ENCODE measurements at places on chromosomes 1 and 21.

- peaks cover 16% of the 10 kb centered on the region for H3K27me3 ChIP-seq
- no peak for DNase-seq
- no peak overlapping the region for H3K27ac ChIP-seq
- H3K4me3 ChIP-seq, result no peak overlapping the region
- H3K36me3 ChIP-seq, result no peaks in the 10 kb centered on the region
- no peaks in the 10 kb centered on the region for H3K4me1 ChIP-seq
Measured at GRCh38 chr1:12760256-12760795, 13.2 kb upstream of the PRAMEF12 start.

GRCh38 chr1:219927956-219928790 lies at the start of gene SLC30A10:
TSS of gene SLC30A10 (minus strand) at chr1:219928557. CDS start at chr1:219928440, 117 bp downstream.
- no peak within 1 kb of the TSS for H3K27ac ChIP-seq
- H3K27me3 ChIP-seq, result peaks cover 52% of the 10 kb centered on the region

- no peaks in the 10 kb centered on the region for H3K4me1 ChIP-seq
- DNase-seq, result no peak
- peaks cover 3% of the 10 kb centered on the region for H3K27me3 ChIP-seq
- H3K4me3 ChIP-seq, result no peak overlapping the region
- H3K27ac ChIP-seq, result no peak overlapping the region
- H3K36me3 ChIP-seq, result no peaks in the 10 kb centered on the region
Measured at GRCh38 chr1:11704691-11705475, 13.4 kb downstream of the DRAXIN start.

DNA sequence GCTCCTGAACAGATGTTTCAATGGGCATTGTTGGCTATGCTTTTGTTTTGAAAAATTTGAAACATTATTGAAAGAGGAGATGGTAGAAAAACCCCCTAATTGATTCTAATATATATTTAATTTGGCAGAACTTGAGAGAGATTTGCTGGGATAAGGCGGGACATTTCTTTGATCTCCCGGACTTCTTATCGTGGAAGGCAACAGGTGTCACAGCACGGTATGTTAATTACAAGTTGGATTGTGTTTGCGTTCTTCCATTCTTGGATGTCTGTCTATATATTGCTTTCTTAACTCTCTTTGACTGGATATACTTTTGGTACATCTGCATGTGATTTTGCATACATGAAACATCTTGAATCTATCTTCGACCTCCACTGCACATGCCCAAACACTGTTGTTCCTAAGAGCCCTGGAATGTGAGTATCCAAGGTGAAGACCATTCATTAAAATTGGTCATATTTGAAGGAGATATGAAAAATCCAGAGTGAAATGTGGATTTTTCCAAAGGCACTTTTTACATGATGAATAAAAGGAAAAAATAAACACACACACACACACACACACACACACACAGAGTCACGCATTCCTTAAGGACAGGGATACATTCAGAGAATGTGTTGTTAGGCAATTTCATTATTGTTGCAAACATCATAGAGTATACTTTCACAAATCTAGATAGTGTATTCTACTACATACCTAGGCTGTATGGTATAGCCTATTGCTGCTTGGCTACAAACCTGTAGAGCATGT lies 81.9 kb downstream of the FGGY start:
- no peak for DNase-seq
- no peak overlapping the region for H3K27ac ChIP-seq
- peaks cover 35% of the 10 kb centered on the region for H3K36me3 ChIP-seq
- H3K4me1 ChIP-seq, result peaks cover 3% of the 10 kb centered on the region
- H3K27me3 ChIP-seq, result no peaks in the 10 kb centered on the region

DNA sequence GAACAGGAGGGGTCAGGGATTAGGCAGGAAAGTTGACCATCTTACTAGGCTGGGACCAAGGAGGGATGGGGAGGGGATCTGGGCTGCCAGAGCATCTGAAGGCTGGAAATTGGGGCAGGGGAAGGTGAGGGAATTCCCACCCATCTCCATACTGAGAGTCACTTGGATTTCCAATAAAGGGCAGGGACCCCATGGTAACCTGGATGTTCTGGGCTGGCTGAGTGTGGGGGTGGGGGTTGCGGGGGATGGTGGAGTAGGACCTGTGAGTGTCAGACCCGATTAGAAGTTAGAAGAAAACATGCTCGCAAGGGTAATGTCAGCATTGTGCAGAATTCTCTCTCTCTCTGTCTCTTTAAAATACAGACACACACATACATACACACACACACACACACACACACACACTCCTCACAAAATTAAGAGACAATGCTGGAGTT lies 40.0 kb upstream of the EPS15 start:
- H3K4me1 ChIP-seq, result peaks cover 2% of the 10 kb centered on the region
- H3K27ac ChIP-seq, result no peak overlapping the region
- H3K36me3 ChIP-seq, result no peaks in the 10 kb centered on the region
- no peak for DNase-seq
- no peak overlapping the region for H3K4me3 ChIP-seq

DNA sequence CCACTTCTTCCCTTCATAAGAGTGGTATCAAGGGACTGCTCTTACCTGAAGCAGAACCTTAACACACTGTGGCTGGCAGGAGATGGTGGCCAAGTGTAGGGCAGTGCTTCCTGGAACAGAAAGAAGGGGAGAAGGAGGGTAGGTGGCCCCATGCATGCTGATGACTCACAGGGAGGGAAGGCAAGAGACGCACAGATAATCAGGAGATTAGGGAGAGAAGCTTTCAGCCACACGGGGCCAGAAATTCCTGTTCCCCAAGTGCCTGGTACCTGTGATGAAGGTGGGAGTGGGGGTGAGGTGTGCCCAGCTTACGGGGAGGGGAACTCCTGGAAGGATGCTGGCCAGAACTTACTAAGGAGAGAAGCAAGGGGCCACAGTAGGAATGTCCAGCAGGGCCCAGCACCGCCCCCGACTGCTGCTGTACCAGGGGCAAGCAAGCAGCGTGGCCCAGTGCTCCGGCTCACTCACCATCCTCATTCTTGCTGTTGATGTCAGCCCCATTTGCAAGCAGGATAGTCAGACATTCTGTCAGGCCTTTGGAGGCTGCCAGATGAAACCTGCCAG lies 7.7 kb downstream of the ANKRD35 start:
- H3K36me3 ChIP-seq, result no peaks in the 10 kb centered on the region
- DNase-seq, result no peak
- no peak overlapping the region for H3K27ac ChIP-seq
- H3K4me3 ChIP-seq, result no peak overlapping the region
- H3K4me1 ChIP-seq, result peaks cover 2% of the 10 kb centered on the region

- H3K27me3 ChIP-seq, result no peaks in the 10 kb centered on the region
- H3K36me3 ChIP-seq, result peaks cover 14% of the 10 kb centered on the region
- H3K4me1 ChIP-seq, result no peaks in the 10 kb centered on the region
Measured at GRCh38 chr1:21725748-21726392, 56.7 kb upstream of the RAP1GAP start.

DNA sequence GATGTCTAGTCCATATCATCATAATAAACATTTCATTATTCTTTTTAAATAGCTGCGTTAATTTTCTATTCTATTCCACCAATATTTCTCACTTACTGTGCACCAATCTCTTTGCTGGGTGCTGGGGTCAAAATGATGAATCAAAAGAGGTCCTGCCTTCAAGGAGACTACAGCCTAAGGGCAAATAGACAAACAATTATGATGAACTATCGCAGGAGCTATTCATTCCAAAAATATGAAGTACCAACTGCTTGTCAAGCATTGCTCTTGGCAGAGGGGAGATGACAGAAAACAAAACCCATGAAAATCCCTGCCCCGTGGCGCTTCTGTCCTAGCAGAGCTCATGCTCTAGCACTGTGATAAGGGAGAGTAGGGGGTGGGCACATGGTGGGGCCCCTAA lies 28.8 kb upstream of the SLC26A9 start:
- no peak overlapping the region for H3K27ac ChIP-seq
- no peak for DNase-seq
- H3K4me3 ChIP-seq, result no peak overlapping the region

DNA sequence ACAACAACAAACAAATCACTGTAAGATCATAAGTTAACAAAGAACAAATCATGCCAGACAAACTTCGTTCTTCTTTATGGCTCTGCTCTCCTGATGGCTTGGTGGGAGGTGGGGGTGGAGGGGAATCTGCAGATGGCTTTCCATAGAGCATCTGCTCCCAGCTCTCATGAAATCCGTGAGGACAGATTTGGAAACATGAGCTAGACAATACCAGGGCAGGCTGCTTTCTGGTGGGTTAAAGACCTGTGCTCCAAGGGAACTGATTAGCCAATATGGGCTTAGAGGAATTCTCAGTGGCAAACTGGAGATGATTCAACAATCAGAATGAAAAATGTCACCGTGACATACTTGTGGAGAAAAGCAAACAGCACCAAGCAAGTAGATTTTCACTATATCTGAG lies 69.4 kb upstream of the TLR5 start:
- H3K27me3 ChIP-seq, result no peaks in the 10 kb centered on the region
- H3K4me1 ChIP-seq, result no peaks in the 10 kb centered on the region
- no peak for DNase-seq
- H3K4me3 ChIP-seq, result no peak overlapping the region
- no peak overlapping the region for H3K27ac ChIP-seq

DNA sequence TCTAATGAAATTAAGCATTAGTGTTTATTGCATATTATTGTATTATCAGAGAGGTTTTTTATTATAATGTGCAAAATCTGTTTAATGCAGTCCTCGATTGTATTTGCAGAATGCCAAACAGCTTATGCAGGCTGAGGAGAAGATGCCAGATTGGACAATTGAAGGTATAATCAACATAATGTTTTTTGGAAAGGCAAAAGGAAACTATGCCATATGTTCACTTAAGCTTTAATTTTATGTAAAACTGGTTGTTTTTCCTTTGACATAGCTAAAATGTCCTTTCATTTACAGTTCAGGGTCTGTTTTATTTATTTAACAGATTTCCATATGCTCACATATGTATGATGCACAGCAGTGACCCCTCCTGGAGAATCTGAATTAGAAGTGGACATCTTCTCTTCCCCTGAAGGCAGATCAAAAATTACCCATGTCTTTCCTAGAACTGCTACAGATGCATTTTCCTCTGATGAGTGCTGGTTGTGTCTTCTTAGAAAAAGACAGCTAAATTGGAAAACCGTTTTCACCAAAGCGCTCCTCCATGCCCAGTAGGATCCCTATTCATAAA lies 143.5 kb upstream of the USH2A start:
- no peak overlapping the region for H3K4me3 ChIP-seq
- H3K27me3 ChIP-seq, result no peaks in the 10 kb centered on the region
- H3K36me3 ChIP-seq, result no peaks in the 10 kb centered on the region
- DNase-seq, result no peak
- H3K27ac ChIP-seq, result no peak overlapping the region

GRCh38 chr1:218377143-218377660 lies 32.1 kb downstream of the TGFB2 start:
- peak overlapping the region; percentile 70 for H3K27ac ChIP-seq
- H3K4me3 ChIP-seq, result no peak overlapping the region
- peaks cover 22% of the 10 kb centered on the region for H3K4me1 ChIP-seq
- DNase-seq, result peak; percentile 75
- peaks cover 61% of the 10 kb centered on the region for H3K27me3 ChIP-seq

DNA sequence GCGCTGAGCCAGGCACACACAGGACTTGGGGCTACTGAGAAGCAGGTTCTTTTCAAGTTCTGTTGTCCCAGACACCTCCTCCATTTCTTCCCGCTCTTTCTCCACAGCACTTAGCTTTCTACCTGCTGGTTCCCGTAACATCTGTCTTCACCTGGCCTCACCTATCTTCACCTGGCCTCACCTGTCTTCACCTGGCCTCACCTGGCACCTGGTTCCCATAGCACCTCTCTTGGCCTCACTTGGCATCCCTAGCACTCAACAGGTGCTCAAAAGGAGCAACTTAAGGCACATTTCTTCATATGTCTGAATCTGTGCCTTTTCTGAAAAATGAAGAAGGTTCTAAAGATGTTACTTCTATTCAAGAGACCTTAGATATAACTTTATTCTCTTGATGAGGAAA lies 10.4 kb downstream of the KCNK1 start:
- DNase-seq, result no peak
- no peak overlapping the region for H3K27ac ChIP-seq
- H3K27me3 ChIP-seq, result peaks cover 11% of the 10 kb centered on the region
- H3K4me1 ChIP-seq, result no peaks in the 10 kb centered on the region
- no peaks in the 10 kb centered on the region for H3K36me3 ChIP-seq

DNA sequence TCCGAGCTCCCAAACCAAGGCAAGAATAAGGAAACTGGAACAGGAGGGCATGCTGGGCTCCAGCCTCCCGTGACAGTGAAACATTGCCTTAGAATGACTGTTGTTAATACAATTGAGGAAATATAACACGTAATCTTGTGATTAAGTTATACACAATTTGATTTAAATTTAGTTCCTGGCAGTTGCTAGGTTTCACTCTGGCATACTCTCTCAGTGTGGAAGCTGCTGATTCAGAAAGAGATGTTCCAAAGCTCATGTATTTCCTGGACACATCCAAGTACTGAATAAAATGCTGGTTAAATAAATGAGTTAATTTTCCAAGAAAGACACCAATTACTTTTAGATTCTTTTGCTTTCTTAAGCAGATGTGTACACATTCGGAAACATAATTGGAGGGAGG lies 176.1 kb downstream of the GRIK1 start:
- H3K27me3 ChIP-seq, result peaks cover 12% of the 10 kb centered on the region
- no peaks in the 10 kb centered on the region for H3K36me3 ChIP-seq
- no peak overlapping the region for H3K27ac ChIP-seq
- DNase-seq, result no peak

DNA sequence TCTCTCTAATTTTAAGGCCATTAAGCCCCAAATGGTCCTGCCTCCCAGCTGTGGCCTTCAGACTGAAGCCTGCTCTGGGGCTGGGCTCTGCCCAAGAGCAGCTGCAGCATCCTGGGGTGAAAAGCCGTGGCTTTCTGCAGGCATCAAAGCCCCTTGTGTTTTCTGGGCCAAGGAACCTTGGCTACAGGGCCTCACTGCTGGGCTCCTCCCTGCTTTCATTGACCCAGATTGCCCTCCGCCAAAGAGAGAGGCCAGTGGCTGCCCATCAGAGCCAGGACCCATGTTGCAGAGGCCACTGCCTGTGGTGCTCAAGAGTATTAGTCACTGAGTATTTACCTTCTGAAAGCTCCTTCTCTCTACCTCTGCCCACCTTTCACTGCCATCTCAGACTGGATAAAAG lies 1.6 kb downstream of the ZNF648 start:
- no peak overlapping the region for H3K27ac ChIP-seq
- H3K36me3 ChIP-seq, result no peaks in the 10 kb centered on the region
- H3K4me1 ChIP-seq, result no peaks in the 10 kb centered on the region
- H3K4me3 ChIP-seq, result no peak overlapping the region

- H3K36me3 ChIP-seq, result no peaks in the 10 kb centered on the region
- no peak overlapping the region for H3K4me3 ChIP-seq
- DNase-seq, result no peak
- peaks cover 4% of the 10 kb centered on the region for H3K27me3 ChIP-seq
- H3K27ac ChIP-seq, result no peak overlapping the region
- H3K4me1 ChIP-seq, result peaks cover 4% of the 10 kb centered on the region
Measured at GRCh38 chr1:43548285-43549271, 17.9 kb downstream of the PTPRF start.

- peak overlapping the region; percentile 16 for H3K27ac ChIP-seq
- peaks cover 4% of the 10 kb centered on the region for H3K36me3 ChIP-seq
- H3K4me1 ChIP-seq, result peaks cover 41% of the 10 kb centered on the region
- DNase-seq, result peak; percentile 21
- peaks cover 27% of the 10 kb centered on the region for H3K27me3 ChIP-seq
Measured at GRCh38 chr1:91885213-91885715, 687 bp downstream of the TGFBR3 start.

- no peak for DNase-seq
- H3K4me3 ChIP-seq, result no peak overlapping the region
- H3K27ac ChIP-seq, result no peak overlapping the region
Measured at GRCh38 chr21:38486706-38487105, 11.6 kb downstream of the ERG start.

- no peak overlapping the region for H3K27ac ChIP-seq
- no peak for DNase-seq
- no peak overlapping the region for H3K4me3 ChIP-seq
- peaks cover 4% of the 10 kb centered on the region for H3K4me1 ChIP-seq
- H3K27me3 ChIP-seq, result peaks cover 5% of the 10 kb centered on the region
Measured at GRCh38 chr1:204649721-204650521, 35.6 kb downstream of the LRRN2 start.
